ENCODE measurements at places on chromosomes 4 and X. TPM values are rescaled to one million over a fixed set of nuclear protein-coding genes. Genes with fewer than 3 reads are reported as not detected.

GRCh38 chr4:122044501-122044900 lies 92.6 kb upstream of the TRPC3 start:
- DNase-seq = no peak

The GYG2 gene
- polyA plus RNA-seq = 17.7 TPM

DNA sequence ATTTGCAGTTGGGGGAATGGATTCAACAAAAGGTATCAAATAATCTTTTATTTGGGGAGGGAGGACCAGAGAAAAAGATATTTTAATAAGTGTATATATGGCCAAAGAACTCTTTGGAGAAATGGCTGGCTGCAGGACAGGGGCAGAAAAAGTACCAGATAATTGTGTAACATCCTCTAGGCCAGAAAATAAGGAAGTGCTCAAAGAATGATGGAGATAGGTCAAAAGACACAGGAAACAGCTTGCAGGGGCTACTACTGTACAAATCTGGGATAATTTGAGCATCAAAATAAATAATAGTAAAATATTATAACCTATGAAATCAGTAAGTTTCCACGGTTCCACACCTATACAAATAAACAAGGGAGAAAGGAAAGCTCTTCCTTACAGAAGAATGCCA lies 34.8 kb downstream of the KLHL5 start:
- DNase-seq = no peak

- no peak for DNase-seq
These were observed 167.1 kb upstream of the CENPE start for GRCh38 chr4:103365285-103365684.

DNA sequence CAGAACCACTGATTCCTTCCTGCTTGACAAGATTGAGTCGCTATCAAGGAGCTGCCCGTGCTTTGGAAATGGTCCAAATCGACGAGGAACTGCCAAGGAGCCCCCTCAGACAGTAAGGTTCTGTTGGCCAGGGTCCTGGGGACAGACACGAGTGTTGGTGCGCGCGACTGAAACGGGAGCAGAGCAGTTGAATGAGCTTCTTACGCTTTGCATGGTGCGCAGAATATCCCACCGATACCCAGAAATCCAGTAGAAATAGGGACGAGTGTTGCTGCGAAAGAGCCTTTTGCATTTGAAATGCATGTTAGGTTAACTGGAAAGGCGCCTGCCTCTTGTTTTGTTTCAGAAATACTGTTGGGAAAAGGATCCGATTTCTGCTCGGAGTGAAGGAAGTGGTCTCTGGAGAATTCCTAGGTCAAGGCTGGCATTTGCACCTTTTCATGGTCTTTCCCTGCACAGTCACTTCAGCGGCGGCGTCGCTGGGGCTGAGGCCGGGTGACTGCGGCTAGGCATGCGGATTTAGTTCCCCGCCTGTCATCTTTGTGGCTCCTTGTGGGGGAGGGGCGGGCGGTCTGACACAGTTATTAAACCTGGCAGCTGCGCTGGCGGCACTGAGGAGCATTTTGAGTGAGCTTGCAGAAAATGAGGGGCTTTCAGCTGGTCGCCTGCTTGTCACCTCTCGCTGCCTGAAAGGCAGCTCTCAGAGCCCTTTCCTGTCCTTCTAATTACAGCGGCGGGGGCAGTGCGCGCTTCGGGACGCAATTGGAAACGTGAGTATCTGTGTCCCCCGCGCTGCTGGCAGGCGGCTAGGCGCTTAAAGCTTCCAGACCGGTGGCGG lies 51.5 kb upstream of the TRIM2 start:
- DNase-seq = peak; percentile 67

The USP26 gene
- polyA plus RNA-seq = not detected

DNA sequence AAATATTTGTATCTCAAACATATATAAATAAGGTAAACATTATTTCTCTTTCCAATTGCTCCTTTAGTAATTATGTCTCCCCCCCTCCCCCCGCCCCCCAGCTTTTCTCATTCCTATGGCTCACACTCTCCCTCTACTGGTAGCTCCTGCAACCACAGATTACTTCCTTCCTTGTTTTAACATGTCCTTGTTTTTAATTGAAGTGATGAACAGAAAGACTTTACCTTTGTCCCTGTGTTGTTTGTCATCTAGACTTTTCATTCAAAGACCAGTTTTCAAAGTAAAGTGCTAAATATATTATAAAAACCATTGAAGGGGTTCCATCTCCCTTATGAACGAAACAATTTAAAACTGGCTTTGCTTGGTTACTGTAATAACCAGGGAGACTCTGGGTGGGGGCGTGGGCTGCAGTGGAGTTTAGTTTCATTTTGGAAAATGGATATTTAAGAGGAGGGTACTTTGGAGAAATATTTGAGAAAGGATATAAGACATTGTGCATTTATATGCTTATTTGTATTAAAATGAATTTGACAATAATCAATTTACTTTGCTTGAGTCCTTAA lies 352.9 kb downstream of the RAPGEF2 start:
- peak; percentile 47 for DNase-seq

- peak; percentile 43 for DNase-seq
These were observed 136.2 kb upstream of the BMPR1B start for GRCh38 chr4:94621491-94622080.

The TEX13B gene
- polyA plus RNA-seq = not detected

DNA sequence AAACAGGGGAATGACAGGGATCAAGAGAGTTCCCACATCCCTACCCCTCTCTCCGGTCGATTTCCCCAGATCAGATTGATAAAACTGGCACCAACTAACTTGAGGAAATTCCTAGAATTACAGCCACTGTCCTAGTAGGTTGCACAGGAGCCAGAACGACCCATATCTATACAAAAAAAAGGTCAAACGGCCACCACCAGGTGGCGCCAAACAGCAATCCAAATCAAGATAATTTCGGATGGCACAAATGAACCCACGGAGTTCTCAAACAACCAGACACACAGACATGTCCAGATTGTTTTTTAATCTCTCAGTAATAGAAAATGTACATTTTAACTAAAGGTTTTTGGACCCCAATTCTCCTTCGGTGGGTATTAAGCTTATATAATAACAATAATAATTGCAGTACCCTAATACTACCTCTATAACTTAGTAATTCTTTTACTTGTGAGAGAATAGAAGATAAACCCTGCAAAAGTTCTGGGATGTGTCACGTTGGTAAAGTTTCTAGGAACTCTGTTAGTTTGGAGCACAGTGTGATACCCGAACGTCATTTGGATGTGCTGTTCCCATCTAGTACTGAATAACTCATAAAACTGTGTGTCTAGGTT lies 212.6 kb downstream of the SPOCK3 start:
- DNase-seq = peak; percentile 75

- DNase-seq = no peak
These were observed 322.8 kb upstream of the FAT1 start for GRCh38 chr4:187046471-187046870.

The MAB21L2 gene
- polyA plus RNA-seq = not detected

GRCh38 chrX:72245461-72246089 lies 6.7 kb upstream of the ERCC6L start:
- DNase-seq = peak; percentile 34

DNA sequence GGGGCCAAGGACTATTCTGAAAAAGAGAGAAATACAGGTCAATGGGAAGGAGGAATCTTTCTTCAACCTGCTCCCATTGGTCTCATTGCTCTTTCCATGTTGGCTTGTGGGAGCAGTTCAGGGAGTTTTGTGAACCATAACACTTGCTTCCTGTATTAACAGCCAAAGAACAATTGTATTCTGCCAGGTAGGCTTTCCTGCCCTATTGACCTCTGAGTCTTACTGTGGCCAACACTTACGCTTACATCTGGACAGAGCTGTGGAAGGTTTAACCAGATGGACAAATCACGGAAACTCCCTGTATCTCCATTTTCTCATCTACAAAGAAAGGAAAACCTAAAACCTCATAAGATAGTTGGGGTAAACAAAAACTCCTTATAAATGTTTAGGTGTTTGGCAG lies 30.7 kb downstream of the MID1IP1 start:
- DNase-seq = no peak

DNA sequence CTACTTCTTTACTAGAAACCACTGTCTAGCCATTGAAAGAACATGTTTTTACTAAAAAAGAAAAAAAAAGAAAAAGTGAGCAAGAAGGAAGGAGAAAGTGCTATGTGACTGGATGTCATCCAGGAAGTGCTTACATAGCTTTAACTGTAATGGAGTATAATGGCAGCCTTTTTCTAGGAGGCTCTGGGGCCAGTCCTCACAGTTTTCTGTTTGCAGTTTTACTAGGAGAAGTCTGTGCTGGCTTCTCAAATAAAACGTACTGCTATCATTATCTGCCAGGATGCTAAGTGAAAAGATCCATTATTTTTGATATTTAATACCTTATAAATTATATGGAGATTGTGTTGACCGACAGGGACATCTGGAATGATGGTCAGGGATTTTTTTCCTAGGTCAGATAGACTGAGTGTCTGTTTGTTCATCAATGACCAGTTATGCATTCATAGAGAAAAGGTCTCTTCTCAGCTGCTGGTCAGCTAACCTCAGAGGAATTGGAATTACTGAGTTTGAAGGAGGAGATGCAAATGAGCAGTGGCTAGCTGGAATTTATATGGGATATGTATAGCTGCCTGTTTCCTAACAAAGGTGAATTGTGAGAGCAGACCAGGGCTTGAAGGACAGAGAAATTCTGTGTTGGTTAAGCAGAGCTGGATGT lies 21.7 kb downstream of the LPAR4 start:
- DNase-seq = no peak

DNA sequence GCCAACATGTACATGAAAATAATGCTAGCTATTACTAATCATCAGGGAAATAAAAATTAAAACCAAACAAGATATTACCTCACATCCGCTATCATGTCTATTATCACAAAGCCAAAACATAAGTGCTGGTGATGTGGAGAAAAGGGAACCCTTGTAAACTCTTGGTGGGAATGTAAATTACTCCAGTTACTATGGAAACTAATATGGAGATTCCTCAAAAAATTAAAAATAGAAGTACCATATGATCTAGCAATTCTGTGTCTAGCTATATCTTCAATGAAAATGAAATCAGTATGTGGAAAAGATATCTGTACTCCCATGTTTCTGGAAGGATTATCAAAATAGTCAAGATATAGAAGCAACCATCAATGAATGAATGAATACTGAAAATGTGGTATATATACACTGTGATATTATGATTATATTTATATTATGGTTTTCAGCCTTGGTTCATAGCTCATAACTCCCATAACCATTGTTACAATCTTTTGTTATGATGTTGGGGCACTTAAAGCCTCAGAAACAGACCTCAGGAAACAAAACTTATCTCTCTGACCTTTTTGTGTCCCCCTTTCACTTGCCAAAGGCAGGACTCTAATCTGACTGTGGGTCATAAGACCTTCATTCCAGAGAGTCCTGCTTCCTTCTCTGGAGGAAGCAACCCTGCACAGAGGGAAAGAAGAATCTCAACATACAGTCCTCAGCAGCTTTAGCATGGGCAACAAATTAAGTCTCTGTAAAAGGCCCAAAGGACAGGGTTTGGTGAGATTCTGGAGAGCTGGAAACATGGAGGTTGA lies 933.2 kb downstream of the ADGRL3 start:
- DNase-seq = no peak

DNA sequence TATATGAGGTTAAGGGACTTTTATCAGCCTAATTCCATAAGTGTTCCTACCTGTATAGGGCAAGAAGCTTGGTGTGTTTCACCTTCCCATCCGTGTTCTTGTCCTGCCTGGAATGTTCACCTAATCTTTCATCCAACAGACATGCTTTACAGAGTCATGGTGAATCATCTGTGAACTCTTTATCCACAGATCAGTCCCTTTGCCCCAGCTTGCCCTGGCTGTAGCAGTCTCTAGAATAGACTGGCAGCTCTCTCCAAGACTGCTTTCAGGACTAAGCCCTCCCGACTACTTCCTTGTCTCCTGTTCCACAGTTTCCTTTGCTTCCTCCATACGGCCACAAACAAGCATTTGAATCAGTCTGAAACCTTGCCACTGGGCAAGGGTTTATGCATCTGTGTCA lies 177.9 kb upstream of the IL15 start:
- DNase-seq = no peak

DNA sequence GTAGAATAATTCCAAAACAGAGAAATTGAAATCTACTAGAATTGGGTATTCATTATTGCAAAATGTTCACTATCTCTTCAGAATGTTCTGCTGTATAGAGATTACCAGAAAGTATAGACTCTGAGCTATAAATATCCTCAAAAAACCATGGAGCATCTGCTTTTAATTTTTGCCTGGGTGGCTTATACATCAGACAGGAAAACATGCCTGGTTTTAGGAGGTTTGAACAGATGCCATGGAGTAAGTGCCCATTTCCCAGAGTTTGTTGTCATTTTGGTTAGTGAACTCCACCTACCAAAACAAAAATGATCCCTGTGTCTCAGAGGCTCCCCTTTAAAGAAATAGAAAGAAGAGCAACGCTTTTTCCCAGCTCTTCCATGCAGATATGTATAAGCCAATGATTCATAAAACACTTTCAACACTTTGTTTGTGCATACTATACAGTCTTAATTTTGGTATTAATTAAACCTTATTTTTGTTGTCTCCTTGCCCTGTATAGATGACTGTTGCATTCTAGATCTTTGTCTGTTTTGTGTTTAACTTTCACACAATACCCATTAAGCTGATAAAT lies 68.7 kb downstream of the MEPE start:
- DNase-seq = no peak

- DNase-seq = no peak
These were observed 17.6 kb upstream of the WAS start for GRCh38 chrX:48665991-48666390.
